Motor neuron (in vitro differentiated cells): ENCODE measurements at places on chromosomes 7 and 10.

DNA sequence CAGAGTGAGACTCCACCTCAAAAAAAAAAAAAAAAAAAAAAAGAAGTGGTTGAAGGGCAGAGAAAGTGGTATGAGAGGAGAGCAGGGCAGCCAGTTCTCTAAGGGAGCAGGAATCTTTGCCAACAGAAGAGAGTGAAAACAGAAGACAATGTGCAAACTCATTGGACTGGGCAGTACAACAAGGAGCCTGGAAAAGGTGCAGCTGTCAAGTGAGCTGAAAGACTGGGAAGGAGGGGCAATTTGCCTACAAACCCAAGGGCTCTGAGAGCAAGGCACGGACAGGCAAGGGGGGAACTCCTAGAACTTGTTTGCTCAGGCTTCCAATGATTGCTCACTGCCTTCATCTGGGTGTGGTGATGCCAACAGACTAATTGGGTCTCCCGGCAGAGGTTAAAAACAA is 9.5 kb downstream of the ACTR1A start:
- ATAC-seq, result no peak

DNA sequence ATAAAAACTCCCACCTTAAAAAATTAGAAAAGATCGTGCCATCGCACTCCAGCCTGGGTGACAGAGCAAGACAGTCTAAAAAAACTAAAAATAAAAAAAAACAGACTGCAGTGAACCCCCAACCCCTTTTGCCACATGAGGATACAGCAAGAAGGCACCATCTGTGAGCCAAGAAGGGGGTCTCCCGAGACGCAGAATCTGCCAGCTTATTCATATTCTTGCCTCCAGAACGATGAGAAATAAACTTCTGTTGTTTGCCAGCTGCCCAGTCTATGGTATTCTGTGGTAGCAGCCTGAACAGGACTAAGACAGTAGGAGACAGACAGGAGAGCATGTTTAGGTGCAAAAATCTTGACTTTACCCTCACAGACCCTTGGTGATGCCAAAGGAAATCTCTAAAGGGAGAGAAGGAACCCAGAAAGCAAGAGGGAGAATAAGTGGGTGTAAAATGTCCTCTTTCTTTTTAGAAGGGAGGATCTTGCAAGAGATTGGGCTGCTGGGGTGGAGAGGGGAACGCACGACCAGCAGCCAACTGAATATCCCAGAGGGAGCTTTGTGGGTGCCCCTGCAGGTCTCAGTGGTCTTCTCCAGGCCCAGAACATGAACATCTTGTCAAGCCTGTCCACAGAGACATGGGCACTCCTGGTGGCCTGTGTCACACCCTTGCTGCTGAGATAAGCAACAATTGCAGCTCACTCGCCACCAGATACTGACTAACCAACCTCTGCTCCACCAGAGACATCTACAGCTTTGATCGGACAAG is 400.7 kb upstream of the FOXK1 start:
- ATAC-seq, result no peak

DNA sequence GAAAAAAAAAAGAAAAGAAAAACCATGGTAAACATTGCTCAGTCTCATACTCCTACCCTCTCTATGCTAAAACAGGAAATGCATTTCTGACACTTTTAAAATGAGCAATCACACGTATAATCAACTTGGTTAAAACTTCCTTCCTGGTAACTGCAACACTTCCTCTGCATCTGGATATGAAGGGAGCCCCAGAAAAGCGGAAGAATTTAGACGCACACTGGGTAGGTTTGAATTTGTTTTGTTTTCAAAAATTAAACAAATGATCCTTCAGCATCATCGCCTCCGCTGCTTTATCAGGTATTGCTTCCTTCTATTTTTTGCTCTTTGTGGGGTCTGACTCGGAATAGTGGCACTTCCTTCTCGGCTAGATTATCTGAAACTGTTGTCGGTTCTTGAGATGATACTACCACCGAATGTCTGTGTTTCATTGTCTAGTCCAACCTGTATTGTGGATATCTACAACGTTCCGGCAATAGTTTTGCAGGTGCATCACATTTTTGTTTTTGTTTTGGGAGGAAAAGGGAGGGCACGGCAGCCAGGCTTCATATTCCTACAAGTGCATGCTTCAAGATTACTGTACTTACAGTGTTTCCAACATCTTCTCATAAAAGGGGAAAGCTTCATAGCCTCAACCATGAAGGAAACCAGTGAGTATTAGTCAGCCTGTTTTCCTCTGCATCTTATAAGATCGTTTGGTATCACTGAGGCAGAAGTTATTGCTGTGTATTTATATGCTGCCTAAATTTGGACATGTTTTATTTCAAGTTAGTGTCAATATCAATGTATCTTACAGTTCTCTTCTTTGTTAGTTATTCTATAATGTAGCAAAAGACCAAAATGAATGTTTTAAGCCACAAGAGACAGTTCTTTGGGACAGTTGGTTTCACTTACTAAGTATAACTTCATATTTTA is at the start of gene PIK3CG:
Gene PIK3CG (plus strand): TSS at position 153 of the 912 bp plus-strand sequence. CDS start 2,280 bp downstream, outside the sequence.
- no peak for ATAC-seq

DNA sequence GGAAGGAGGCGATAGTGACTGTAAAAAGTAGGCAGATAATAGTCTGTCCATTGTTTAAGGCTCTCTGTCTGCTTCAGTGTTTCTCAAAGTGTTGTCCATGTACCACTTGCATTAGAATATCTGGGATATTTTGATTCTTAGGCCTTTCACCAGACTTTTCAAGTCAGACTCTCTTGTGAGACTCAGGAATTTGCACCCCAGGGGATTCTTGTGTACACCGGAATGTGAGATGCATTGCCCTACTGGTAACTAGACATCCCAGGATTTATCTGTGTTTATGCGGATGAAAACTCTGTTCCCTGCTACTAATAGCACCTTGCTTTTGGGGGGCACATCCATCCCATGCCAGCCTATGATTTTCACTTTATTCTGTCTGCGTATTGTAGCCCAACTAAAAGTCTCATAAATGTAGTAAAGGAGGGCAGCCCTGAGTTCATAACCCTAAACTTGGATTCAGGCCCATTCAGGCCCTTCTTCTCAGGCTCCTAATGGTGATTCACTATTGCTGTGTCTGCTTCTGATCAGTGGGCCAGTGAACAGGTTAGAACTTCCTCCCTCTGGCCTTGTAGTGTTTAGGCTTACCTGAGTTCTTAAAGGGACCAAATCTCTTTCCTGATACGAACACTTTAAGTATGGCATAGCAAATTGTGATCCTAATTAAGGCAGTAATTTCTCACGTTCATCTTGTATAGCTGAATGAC is 71.8 kb upstream of the RPA3 start:
- no peak for ATAC-seq

- ATAC-seq, result peak; percentile 98
Measured at GRCh38 chr7:38908759-38909335, at the start of gene VPS41. TSS of gene VPS41 (minus strand) at chr7:38909191. CDS start at chr7:38909174, 17 bp downstream.

DNA sequence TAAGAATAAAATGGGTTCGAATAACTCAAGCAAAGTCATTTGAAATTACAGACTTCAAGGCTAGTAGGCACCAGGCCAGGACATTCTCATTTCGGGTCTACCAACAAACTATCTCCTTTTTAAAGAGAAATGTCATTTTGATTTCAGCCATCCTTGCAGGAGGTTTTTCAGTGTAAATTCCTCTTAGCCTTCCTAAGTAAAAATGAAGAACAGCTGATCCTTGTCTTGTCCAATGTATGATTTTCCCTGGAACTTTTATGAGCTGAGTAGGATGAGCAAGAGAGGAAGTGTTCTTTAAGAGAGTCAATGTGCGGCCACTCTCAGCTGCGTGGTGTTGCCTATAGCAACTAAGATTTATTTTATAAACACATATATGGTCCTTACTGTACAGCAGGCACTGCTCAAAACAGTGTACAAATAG is 110.1 kb downstream of the PLCE1 start:
- no peak for ATAC-seq

- no peak for ATAC-seq
Measured at GRCh38 chr10:32582946-32583345, 137.0 kb downstream of the CCDC7 start.

- ATAC-seq, result no peak
Measured at GRCh38 chr7:944744-945143, 9.7 kb downstream of the ADAP1 start.

- no peak for ATAC-seq
Measured at GRCh38 chr10:17576768-17577167, 40.4 kb downstream of the HACD1 start.

GRCh38 chr7:75879771-75880184 is 944 bp downstream of the RHBDD2 start:
- peak; percentile 2 for ATAC-seq

DNA sequence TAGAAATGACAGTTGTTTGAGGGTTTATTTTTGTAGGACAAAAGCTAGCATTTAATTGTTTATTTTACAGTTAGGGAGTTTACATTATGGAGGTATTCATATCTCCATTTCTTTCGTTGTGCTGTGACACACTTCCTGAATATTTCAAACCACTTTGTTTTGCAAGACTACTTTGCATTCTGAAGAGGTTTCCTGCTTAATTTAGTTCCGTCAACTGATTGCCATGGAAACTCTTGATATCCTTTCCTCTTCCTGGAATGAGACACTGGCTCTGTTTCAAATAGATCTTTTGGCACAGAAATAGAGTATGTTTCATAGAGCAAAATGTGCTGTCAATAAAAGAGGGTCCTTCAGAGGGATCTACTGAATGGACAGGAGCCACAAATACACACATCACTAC is 159.5 kb upstream of the AGR3 start:
- peak; percentile 62 for ATAC-seq

DNA sequence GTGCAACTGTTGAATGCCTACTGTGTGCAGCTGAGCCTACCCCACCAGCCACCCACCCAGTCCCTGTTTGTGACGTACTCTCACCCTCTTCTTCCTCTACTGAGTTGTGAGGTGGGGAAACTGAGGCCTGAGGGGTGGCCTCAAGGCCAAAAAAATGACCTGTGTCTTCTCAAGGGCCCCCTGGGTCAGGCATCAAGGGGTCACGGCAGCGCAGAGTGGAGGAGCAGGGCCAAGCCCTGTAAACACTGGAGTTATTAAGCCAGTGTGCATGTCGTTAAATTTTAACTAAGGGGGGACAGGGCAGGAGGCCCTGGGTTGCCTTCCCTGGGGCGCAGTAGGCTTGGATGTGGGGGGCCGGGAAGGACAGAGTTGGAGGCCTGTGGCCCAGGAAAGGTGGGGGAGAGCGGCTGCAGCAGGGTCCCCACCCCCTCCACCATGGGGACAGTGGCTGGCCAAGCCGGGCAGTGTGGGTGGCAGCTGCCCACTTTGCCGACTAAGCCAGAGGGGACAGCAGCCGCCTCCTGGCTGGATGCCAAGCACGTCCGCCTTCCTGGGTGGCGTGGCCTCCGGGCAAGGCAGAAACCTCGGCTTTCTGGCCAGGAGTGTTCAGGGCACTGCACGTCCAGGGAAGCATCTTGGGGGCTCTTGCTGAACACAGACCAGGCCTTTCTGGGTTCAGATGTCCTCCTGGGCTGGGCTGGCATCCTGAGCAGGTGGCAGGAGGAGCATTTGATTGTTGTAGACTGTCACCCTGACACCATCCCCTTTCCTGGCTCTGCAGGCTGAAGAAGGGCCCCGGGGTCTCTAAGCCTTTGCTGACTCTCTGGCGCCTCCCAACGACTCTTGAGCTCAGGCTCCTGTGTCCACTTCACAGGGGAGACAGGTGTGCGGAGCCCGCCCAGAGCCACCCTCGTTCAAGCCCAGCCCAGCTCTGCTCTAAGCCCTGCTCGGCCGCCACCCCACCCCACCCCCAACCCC is 1.9 kb downstream of the SLC29A4 start:
- peak; percentile 66 for ATAC-seq

GRCh38 chr10:49240946-49241345 is 52.8 kb upstream of the TMEM273 start:
- ATAC-seq, result no peak

DNA sequence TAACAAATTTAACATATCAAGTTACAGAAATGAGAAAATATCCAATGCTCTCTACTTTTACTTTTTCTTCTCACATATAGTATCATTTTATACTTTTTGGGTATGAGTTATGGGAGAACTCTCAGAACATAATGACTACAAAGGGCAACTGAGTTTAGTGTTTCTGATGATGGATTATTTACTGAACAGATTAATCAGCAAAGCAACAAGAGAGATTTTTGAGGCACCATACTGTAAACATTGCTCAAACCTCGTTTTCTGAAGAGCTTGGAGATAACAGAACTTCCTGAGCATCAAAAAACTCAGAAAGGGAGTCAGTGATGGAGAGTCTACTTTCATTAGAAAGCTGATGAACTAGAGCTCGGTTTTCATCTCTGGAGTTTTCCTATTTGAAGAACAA is 84.8 kb upstream of the GSDME start:
- ATAC-seq, result no peak

DNA sequence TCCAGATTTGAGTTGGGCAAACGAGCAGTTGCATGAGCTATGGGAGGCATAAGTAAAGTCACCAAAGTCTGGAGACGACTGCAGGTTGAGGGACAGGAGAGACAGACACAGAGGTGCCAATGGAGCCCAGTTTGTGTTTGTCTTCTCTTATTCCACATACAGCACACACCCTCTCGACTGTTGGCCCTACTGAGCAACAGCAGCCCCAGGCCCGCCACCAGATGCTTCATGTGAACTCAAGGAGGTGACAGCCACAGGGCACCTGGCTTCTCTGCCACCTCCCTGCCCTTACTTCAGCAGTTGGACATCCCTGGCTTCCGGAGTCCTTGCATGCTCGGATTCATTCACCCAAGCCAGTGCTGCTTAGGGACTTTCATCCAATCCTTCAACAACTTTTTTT is 6.5 kb upstream of the ATOH7 start:
- no peak for ATAC-seq
